ENCODE measurements at places on chromosomes 11 and 22.

GRCh38 chr11:125393331-125393730, 102.7 kb downstream of the FEZ1 start:
- no peak for DNase-seq

DNA sequence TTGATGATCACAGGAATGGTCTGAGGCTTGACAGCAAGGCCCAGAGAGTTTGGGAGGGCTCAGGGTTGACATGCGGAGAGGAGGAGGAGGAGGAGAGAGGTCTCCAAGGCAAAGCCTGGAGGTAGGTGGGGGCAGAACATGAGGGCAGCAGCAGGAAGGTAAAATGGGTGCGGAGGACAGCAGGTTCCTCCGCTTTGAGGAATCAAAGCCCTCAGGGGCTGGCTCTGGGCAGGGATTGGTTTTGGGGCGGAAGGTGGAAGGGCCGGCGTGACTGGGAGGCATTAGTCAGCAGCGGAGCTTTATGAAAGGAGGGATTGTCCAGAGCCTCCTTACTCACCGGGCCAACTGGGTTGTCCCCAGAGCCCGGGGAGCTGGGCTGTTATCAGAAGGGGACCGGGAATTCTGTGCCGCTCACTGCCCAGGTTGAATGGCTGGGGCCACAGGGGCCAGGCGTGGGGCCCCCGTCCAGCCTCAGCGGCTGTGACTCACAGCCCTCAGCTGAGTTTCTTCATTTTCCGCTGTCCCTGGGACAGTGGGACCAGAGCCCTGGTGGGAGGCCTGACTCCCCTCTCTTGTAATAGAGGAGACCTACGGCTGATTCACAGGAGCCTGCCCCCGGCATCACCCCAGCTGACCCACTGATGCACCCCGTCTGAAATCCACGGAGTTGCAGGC, 36.2 kb downstream of the LIF start:
- no peak for DNase-seq

- DNase-seq: no peak
These were observed 9.9 kb upstream of the OR8D2 start for GRCh38 chr11:124329787-124330478.

- DNase-seq: no peak
These were observed 28.4 kb upstream of the RAB38 start for GRCh38 chr11:88203604-88204003.

DNA sequence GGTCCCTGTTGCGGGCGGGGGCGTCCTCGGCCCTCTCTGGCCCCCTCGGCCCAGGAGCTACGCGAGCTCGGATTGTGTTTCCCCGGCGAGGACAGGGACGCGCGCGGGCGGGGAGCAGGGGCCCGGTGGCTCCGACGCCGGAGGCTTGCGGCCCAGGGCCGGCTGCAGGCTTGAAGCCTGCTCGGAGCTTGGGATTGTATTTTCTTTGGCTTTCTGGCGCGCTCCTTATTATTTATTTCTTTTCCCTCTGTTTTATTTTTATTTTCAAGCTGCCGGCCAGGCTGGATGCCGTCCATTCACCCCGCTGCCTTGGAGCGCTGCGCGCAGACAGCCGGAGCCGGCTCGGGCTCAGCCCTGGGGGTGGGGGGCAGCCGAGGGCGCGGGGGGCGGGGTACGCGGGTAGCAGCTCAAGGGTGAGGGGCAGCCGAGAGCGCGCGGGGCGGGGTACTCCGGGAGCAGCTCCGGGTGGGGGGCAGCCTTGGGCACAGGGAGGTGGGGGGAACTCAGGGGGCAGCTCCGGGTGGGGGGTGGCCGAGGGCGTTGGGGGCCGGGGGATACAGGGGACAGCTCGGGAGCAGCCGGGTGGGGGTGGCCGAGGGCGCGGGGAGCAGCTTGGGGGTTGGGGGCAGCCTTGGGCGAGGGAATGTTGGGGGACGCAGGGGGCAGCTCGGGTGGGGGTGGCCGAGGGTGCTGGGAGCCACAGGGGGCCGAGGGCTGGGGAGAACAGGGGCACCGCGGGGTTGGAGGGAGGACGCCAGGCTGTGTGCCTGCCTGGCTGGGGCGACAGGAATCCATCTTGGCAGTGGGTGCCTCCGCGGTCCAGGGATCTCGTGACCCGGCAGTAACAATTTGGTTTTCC, 42.7 kb downstream of the KCNJ1 start:
- no peak for DNase-seq

All from stimulated activated CD8-positive, alpha-beta memory T cell treated with anti-CD3 and anti-CD28 coated beads, Interleukin-4, amount 100 ng/mL, for 1 hour (primary cell).